Purkinje cell (primary cell): ENCODE measurements at places on chromosomes 3 and 15. TPM values are rescaled to one million over a fixed set of nuclear protein-coding genes. Genes with fewer than 3 reads are reported as not detected.

Gene ADGRG7
- not detected in 2 replicates for polyA plus RNA-seq

Gene RBP2
- not detected in 2 replicates for polyA plus RNA-seq

Gene CCDC12
- polyA plus RNA-seq, result 27.7 and 33.3 TPM in 2 replicates

Gene NPAP1
- 0.47 TPM in 1 of 2 replicates, not detected in the other for polyA plus RNA-seq

Gene ECE2
- 1.2 and 3.1 TPM in 2 replicates for polyA plus RNA-seq

Gene TMEM158
- polyA plus RNA-seq, result 4.4 and 6.0 TPM in 2 replicates

Gene B3GALNT1
- polyA plus RNA-seq, result 54.1 and 62.5 TPM in 2 replicates

Gene DUSP7
- polyA plus RNA-seq, result 0.25 and 1.0 TPM in 2 replicates

Gene CAPN3
- polyA plus RNA-seq, result 1.1 and 1.5 TPM in 2 replicates

Gene PLCB2
- polyA plus RNA-seq, result 3.5 TPM in 1 of 2 replicates, not detected in the other
